ENCODE measurements at places on chromosomes 12 and 14. TPM values are rescaled to one million over a fixed set of nuclear protein-coding genes. Genes with fewer than 3 reads are reported as not detected.
A peak's percentile ranks its signal among the peaks of the same experiment; 100 is the strongest.

The RNF212B gene
- total RNA-seq: not detected

GRCh38 chr12:57835366-57836288 lies 10.9 kb downstream of the CTDSP2 start:
- DNase-seq: no peak

DNA sequence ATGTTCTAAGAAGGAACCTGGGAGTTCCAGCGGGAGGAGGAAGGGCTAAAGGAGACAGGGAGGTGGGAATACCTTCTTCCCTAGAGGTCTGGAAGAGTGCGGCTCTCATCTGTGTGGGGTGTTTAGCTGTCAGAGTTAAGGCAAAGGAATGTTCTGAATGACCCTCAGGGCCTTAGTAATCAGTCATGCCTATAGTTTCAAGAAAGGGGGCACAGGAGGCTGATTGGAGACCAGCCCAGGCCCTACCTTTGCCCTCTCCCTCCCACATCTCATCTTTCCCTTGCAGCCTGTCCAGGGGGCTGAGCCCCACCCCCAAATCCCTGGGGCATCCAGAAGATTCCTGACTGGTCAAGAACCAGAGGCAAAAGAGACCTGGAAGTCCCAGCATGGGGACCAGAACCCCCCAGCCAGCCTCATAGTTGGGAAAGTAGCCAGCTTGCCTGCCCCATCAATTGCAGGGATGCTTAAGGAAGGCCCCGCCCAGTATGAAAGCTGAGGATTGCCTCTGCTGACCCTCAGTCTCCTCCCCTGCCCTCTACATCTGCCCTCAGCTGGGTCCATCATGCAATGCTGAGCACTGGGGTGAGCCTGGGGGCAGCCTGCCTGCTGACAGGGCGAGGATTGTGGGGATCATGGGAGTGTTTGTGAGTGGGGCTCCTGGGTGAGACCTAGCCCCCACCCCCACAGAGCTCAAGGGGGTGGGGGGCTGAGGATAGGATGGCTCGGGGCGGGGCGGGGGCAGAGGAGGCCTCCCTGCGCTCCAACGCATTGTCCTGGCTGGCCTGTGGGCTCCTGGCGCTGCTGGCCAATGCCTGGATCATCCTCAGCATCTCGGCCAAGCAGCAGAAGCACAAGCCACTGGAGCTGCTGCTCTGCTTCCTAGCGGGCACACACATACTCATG lies 1.8 kb downstream of the GPR162 start:
- DNase-seq: no peak

The KRT83 gene
- not detected for total RNA-seq

DNA sequence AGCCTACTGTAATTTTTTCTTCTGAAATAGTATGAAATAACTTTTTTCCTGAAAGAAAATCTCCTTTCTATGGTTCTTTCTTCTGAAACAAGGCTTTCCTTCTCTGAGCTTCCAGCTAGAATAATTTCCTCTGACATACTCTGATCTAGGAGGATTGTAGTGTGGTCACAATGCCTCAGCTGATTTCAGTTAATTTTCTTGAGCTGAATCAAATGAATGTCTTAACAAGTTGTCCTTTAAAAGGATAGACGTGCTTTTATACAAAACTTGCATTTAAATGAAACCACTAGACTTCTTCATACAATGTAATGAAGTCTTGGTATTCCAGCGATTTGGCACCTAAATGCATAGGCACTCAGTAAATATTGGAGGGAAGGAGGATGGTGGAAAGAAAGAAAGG lies 94.4 kb downstream of the BICD1 start:
- no peak for DNase-seq

GRCh38 chr12:14854586-14855183 lies 11.4 kb upstream of the ART4 start:
- DNase-seq: no peak

DNA sequence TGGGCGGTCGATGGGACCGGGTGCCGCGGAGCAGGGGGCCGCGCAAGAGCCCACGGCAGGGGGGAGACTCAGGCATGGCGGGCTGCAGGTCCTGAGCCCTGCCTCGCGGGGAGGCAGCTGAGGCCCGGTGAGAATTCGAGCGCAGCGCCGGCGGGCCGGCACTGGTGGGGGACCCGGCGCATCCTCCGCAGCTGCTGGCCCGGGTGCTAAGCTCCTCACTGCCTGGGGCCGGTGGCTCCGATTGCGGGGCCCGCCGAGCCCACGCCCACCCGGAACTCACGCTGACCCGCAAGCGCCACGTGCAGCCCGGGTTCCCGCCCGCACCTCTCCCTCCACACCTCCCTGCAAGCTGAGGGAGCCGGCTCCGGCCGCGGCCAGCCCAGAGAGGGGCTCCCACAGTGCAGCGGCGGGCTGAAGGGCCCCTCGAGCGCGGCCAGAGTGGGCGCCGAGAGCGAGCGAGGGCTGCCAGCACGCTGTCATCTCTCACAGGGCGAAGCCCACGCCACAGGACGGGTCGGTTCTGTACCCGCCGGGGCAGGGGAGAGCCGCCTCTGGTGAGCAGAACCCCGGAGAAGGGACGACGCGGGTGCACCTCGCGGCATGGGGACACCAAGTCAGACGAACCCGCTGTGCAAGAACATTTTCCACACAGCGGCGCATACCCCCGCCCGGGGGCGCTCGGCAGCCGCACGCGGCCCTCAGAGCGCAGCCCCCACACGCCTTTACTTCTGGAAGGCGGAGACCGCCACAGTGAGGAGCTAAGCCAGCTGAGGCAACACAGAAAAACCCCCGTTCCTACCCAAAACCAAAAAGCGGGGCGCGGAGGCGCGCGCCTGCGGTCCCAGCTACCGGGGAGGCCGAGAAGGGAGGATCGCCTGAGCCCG lies 1.2 kb upstream of the SIVA1 start:
- peak; percentile 55 for DNase-seq

DNA sequence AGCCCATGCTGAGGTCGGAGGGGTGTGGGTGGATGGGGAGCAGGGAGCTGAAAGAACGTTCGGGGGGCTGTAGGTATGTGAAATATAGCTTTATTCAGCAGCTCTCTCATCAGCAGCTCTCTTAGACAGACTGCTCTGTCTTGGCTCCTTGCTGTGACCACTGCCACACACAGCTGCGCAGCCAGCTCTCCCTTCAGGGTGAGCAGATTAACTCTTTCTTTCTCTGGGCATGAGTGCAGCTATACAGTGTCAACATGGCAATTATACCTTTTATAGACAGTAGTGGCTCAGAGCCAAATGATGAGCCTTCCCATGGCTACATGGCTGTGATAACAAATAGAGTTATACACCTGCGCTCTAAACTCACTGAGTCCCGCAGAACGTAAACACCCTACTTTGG lies 137.7 kb upstream of the NEDD1 start:
- no peak for DNase-seq

DNA sequence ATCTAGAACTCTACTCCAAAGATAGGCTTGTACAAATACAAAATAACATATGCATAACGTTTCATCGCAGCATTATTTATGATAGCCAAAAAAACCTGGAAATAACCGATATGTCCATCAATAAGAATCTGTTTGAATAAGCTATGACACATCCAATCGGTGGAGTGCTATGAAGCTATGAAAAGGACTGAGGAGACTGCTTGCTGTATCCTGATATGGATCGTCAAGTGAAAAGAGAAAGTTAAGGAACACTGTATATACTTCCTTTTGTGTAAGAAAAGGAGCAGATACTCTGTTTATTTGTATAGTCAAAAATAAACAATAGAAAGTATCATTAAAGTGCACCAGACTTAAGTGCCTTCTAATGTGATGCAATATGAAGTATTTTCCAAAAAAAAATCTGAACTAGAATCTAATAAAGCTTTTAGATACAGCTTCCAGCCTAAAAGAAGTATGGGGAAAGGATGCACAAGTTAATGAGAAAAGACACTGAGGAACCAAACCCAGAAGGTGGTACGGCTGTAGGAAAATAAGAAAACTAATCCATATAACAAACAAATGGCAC lies 645 bp upstream of the KLHDC1 start:
- no peak for DNase-seq
